ENCODE measurements at places on chromosomes 3 and 15. TPM values are rescaled to one million over a fixed set of nuclear protein-coding genes. Genes with fewer than 3 reads are reported as not detected.

- no peak for DNase-seq
These were observed 135.2 kb downstream of the BBX start for GRCh38 chr3:107657971-107658370.

DNA sequence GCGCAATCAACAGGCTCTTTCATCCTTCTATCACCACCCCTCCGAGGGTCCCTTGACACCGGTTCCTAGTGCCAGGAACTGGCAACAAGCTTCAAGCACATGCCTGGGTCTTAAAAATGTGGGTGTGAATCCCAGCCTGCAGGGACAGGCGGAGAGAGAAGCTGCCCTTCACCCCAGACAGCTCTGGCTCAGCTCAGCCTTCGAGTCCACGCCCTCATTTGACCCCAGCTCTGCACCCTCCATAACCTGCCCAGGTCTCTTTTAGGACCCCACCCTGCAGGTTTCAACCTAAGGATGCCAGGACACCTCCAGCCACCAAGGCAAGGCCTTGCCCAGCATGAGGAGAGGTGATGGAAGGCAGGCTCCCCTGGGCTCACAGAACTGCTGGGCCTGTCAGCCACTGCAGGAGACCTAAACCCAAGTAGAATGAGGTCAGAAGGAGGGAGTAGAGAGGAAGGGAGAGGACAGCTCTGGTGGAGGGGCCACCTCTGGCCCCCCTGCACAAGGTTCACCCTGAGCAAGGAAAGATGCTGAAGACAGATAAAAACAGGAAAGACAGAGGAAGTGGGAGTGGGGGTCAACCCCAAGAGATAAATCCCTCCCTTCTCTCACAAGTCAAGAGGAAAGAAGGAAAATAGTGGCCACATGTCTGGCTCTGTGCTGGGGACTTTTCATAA lies 2.6 kb upstream of the LOXL1 start:
- no peak for DNase-seq

GRCh38 chr3:120495809-120496208 lies 45.0 kb upstream of the FSTL1 start:
- DNase-seq, result no peak

- no peak for DNase-seq
These were observed 73.8 kb upstream of the ATP13A5 start for GRCh38 chr3:193452338-193452737.

SGO1 gene
- 38.0 TPM for total RNA-seq

IQCH gene
- 2.3 TPM for total RNA-seq

DNA sequence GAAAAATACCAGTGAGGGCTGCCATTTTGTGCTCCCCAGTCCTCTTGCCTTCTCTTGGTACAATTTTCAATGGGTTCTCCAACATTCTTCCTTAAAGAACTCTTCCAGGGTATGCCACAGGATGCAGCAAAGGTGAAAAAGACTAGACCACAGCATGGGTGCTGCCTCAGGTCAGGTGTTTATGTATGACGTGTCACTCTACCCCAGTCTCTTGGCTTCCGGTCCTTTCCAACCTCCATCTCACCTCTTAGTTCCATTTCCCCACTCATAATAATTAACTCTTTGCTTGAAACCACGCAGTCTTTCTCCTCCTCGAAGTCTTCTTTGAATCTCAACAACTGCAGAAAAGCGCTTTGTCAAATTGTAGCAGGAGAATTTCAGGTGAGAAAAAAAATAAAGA lies 104.7 kb upstream of the TBC1D5 start:
- no peak for DNase-seq

GRCh38 chr3:197293605-197294237 lies 4.7 kb downstream of the DLG1 start:
- no peak for DNase-seq
